ENCODE measurements at places on chromosomes 2 and 18.

- no peak for DNase-seq
These were observed 109.2 kb upstream of the VRK2 start for GRCh38 chr2:57937456-57937855.

GRCh38 chr2:199594443-199594842, 136.7 kb upstream of the SATB2 start:
- no peak for DNase-seq

- no peak for DNase-seq
These were observed 66.4 kb downstream of the EHD3 start for GRCh38 chr2:31300309-31300708.

DNA sequence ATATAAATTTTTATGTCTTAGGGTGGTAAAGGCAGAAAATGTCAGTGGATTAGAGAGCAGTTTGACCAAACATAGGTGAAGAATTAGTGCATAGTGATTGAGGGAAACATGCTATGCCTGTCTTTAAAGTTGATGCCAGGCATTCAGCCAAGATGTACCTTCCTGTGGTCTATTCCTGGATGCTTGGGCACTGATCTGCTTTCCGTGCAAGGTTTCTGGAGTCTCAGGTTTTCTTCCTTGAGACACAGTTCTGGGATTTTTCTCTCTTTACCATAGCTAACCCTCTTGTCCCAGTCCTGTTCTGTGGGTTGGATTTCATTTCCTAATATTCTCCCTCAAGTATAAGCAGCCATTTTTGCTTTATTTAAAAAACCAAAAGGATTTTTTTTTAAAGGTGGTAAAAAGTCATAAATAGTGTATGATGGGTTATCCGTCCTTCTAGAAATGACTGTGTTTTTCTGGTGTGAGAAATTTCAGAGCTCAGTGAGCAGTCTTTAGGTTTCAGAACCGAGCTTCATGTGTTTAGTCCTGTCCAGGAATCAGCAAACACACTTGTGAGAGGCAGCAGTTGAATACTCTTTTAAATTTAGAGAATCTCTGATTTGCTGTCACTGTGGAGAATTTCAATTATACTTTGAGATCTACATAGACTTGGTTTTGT, 43.0 kb upstream of the CYBRD1 start:
- DNase-seq = no peak

GRCh38 chr2:44964752-44965236, 23.3 kb downstream of the SIX3 start:
- peak; percentile 86 for DNase-seq

GRCh38 chr18:51712821-51713220, 515.3 kb upstream of the MEX3C start:
- DNase-seq = no peak

DNA sequence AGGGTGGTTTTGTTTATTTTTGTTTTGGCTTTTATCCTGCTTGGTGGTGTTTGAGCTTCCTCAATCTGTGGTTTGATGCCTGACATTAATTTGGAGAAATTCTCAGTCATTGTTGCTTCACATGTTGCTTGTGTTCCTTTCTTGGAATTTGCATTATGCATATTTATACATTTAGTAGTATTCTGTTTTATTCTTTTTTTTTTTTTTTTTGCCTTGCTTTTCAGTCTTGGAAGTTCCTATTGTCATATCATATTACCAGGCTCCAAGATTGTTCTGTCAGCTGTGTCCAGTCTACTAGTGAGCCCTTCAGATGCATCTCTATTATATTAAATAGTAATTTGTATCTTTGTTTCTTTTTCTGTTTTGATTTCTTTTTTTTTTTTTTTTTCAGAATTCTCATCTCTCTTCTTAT, 77.0 kb downstream of the EPC2 start:
- DNase-seq = no peak

GRCh38 chr18:75378376-75379315, 48.9 kb downstream of the SMIM21 start:
- no peak for DNase-seq

GRCh38 chr2:237513693-237514092, 26.6 kb downstream of the MLPH start:
- DNase-seq = no peak

DNA sequence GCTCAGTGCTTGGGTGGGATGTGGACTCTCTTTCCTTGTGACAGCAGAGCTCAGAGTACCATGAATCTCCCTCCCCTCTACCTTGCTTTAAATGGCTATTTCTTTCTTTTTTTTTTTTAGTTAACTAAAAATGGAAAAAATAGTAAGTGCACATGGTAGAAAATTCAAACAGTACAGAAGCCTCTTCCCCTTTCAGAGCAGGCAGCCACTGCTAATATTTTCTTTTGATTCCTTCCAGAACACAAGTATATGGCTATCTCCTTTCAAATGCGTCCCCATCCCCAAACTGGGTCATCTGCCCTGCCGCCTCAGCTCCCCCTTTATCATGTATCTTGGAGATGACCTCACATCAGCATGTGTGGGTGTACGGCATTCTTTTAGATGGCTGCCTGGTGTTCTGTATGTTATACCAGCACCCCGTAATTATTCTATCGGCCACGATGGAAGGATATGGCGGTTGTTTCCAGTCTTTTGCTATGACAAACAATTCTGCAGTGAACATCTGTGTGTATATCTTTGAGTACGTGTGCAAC, 70.5 kb upstream of the DLX2 start:
- no peak for DNase-seq

DNA sequence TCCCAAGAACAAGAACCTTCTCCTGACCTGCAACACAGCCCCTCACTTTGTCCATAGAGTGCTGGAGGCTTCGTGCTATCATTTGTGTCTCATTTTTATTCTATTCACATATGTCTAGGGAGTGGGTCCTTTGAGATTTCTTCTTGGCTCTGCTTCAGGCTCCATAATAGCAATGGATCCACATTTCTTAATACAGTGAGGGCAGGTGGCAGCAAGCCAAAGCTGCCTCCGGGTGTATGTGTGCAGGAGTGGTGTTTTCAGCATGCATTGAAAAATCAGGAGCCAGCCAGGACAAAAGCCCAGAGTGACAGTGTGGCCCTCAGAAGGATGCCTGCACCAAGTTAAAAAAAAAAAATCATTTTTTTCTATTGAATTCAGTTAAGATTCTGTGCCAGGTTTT, 115.1 kb upstream of the PELI1 start:
- DNase-seq = peak; percentile 53

DNA sequence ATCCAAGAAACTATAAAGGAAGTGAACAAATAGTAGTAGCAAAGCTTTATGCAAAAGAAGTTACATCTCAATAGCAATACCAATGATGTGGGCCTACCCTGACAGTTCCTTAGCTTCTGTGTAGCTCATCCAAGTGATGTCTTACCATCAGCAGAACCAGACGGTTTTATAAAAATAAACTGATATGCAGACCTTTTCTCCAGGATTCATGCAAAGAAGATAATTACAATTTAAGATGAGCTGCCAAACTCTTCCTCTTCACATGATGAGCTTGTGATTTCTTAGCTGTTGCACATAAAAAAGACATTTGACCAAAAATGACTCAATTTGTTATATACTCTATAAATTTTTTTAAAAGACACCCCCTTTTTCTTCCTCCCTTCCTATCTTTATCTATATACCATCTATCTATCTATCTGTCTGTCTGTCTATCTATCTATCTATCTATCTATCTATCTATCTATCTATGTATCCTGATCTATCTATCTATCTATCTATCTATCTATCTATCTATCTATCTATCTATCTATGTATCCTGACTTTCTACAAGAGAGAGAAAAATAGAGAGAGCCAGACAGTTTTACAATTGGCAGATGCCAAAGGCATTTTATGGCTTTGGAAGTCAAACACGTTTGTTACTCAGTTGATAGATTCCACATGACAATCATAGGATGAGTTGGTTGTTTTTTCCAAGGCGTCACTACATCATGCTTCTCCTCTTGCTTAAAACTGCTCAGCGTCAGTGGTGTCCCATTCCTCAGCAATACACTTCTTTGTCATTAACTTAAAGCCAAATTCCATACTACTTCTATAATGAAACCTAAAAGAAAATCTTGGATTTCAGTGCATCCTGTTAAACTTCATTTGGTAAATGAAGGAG, 65.9 kb upstream of the ACTR3 start:
- no peak for DNase-seq

DNA sequence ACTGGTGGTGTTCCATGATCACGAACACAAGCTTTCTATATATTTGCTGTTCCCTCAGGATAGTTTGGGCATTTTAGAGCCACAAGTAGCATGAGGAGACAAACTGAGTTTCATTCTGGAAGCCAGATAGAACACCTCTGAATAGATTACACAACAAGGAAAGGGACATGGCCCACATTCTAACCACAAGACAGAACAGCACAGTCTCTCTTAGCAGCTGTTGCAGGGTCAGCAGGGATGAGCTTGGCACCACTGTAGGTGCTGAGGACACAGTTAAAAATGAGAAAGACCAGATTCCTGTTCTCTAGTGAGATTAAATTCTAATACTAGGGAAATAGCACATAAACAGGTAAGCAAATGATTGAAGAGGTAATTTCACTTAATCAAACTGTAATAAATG, 235.3 kb downstream of the ZNF407 start:
- no peak for DNase-seq

GRCh38 chr2:205885492-205886099, 200.4 kb downstream of the INO80D start:
- DNase-seq = peak; percentile 41

DNA sequence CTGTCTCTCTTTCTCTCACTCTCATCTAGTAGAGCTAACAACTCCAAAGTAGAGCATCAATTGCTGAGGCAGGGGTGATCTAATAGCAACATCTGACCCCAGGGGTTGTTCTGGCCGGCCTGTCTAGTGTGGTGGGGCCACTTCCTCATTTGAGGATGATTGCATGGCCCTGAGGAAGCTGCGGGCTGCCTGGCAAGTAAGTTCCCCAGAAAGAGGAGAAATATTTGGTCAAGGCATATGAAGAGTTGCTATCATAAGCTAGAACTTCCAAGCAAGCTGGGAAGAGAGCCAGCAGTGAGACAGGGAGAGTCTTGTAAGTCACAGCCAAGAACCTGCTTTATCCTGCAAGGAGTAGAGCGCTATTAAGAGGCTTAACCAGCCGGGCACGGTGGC, 50.8 kb upstream of the TMEM87B start:
- DNase-seq = no peak

DNA sequence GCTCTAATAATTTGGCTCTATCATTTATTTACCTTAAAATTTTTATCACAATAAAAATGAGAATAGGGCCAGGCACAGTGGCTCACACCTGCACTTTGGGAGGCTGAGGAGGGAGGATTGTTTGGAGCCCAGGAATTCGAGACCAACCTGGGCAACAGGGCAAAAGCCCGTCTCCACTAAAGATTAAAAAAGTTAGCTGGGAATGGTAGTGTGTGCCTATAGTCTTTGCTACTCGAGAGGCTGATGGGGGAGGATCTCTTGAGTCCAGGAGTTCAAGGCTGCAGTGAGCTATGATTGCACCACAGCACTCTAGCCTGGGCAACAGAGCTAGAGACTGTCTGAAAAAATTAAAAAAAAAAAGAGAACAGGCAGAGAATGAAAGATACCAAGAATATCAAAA, 5.7 kb downstream of the MPHOSPH10 start:
- no peak for DNase-seq

DNA sequence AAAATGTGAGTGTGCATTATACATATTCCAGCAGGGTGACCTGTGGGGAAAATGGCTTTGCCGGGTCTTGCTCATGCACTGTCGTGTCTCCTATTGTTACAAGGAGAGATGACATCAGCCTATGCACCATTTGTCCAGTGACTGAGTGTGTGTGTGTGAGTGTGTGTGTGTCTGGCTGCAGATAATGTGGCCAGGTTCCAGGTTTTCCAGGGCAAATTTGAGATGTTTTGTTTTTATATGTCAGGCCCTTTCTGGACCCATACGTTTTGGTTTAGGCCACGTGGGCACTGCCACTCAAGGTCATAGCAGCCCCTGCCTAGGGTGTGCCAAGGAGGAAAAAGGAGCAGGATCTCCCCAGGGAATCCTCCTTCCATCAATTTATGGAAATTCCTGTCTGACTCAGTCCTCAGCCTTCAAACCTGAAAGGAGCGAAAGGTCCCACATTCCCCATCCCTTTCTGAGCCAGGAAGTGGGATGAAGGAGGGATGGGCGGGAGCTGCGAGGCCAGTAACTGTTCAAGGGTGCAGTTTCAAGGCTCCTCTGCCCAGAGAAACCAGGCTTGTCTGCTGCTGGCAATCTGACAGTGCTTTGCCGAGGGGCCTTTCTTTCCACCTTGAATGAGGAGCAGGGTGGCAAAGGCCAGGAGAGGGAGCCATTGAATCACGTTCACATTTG, 93.0 kb upstream of the SMAD2 start:
- peak; percentile 84 for DNase-seq

- no peak for DNase-seq
These were observed 70.2 kb downstream of the AOX1 start for GRCh38 chr2:200655918-200656580.

- DNase-seq = no peak
These were observed 247.9 kb upstream of the POU3F3 start for GRCh38 chr2:104606056-104606455.

- DNase-seq = no peak
These were observed 303.6 kb downstream of the NDUFA10 start for GRCh38 chr2:239721531-239721930.

- DNase-seq = no peak
These were observed 43.9 kb upstream of the DNAH7 start for GRCh38 chr2:196112418-196113034.

GRCh38 chr2:60549238-60549927, 4.1 kb downstream of the BCL11A start:
- peak; percentile 50 for DNase-seq

- no peak for DNase-seq
These were observed 2.1 kb upstream of the GALNT3 start for GRCh38 chr2:165796129-165796528.

DNA sequence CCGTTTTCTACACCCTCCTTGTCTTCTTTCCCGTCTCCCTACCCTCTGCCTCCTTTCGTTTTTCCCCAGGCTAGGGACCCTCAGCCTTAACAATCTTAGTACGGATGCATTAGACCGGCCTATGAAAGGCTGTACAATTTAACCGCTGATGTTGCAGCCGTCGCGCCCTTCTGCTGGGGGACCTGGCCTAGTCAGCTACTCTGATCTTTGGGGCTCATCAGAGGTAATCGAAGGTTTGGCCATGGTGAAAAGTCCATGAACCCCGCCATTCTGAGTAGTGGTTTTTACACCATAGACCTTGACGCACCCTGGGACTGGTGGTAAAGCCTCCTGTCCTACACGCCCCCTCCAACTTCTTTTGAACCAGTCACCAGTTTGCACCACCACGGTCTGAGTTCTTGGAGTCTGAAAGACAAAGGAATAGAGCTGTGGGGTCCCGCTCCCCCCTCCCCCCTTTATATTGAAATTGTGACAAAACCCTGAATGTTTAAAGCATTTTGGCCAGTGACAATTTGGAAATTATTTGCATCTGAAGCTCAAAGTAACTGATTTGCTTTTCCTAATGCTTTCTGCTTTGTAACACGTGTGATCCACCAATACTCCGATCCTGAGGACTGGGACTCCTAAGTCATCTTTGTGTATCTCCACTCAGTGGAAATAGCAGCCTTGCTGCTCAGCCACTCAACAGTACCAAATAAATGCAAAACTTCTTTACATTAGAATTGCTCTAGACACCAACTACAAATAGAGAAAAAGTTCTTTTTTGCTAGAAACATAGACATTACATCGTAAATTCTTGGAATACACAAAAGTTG, 642 bp upstream of the SRSF7 start:
- DNase-seq = no peak

- no peak for DNase-seq
These were observed 25.3 kb upstream of the TACR1 start for GRCh38 chr2:75224636-75225094.

- DNase-seq = no peak
These were observed 72.8 kb upstream of the MC4R start for GRCh38 chr18:60445341-60445740.
